ENCODE measurements at places on chromosomes 16 and 17.

DNA sequence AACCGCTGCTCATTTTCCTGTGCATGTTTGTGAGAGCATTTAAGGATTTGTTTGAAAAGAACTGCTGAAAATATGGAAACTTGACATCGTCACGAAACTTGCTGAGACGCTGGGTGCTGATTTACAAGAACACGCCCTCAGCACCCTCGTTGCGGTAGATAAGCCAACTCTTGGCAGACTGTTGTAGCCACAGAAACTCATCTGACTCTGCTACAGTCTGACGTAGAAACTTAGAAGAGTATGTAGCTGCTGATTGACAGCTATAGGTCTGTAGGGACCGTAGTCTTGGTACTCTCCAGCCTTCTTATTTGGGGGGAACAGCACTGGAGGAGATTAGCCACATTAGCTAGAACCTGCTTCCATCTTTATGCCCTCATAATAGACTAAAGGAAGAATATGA lies 36.1 kb upstream of the MYH2 start:
- H3K27ac ChIP-seq: no peak overlapping the region
- peaks cover 22% of the 10 kb centered on the region for H3K27me3 ChIP-seq
- peaks cover 22% of the 10 kb centered on the region for H3K4me1 ChIP-seq
- no peak for DNase-seq
- no peak overlapping the region for H3K4me3 ChIP-seq

GRCh38 chr16:61791464-61791863 lies 244.8 kb downstream of the CDH8 start:
- H3K27ac ChIP-seq: no peak overlapping the region
- no peaks in the 10 kb centered on the region for H3K27me3 ChIP-seq
- H3K4me1 ChIP-seq: no peaks in the 10 kb centered on the region
- no peak for DNase-seq
- H3K36me3 ChIP-seq: peaks cover 10% of the 10 kb centered on the region

GRCh38 chr17:64216338-64217248 lies 46.5 kb downstream of the TEX2 start:
- H3K27ac ChIP-seq: peak overlapping the region; percentile 53
- H3K36me3 ChIP-seq: peaks cover 32% of the 10 kb centered on the region
- no peak for DNase-seq
- H3K4me1 ChIP-seq: peaks cover 38% of the 10 kb centered on the region

DNA sequence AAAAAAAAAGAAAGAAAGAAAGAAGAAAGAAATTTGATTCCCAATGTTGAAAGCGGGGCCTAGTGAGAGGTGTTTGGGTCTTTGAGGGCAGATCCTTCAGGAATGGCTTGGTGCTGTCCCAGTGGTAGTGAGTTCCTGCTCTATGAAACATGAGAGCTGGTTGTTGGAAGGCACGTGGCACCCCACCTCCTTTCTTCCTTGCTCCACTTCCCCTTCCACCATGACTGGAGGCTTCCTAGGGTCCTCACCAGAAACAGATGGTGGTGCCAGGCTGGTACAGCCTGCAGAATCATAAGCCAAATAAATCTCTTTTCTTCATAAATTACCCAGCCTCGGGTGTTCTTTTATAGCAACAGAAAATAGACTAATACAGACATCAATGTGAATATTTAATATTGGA lies 147.3 kb upstream of the KCNJ18 start:
- H3K4me1 ChIP-seq: peaks cover 12% of the 10 kb centered on the region
- peaks cover 11% of the 10 kb centered on the region for H3K36me3 ChIP-seq
- H3K4me3 ChIP-seq: no peak overlapping the region
- no peak overlapping the region for H3K27ac ChIP-seq

- no peaks in the 10 kb centered on the region for H3K36me3 ChIP-seq
- H3K4me3 ChIP-seq: no peak overlapping the region
- no peak overlapping the region for H3K27ac ChIP-seq
Observed at GRCh38 chr16:56109205-56109604, 82.1 kb upstream of the GNAO1 start.

DNA sequence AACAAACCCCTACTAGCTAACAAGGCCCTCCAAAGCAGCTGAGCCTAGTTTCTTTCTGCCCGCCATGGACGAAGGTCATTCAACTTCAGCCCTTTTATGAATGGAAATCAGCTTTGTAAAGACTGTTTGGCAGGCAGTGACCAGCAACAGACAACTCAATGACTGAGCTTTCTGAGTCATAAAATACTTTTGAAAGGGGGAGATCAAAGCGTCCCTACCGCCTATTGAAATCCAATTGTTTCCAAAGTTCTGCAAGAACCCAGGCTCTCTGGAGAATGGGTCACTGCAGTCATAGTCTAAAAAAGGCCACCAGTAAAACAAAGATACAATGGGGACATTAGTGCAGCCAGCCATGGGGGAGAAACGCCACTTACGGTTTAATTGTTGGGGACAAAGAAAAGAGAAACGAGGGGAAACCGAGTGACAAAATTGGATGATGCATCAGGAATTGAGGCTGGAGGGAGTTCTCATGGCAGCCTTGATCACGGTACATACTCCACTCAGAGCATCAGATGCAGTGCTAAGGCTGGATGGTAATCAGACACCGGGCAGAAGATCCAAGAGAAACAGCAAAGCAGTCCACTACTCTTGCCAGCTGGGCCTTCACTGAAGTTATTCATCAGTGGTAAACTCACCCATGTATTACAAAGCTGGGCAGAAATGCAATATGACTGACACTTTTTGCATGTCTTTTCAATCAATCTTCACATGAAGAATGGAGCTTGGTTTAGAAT lies 9.8 kb downstream of the ADAMTS18 start:
- H3K27ac ChIP-seq: peak overlapping the region; percentile 38
- H3K27me3 ChIP-seq: peaks cover 10% of the 10 kb centered on the region
- no peak overlapping the region for H3K4me3 ChIP-seq
- peaks cover 29% of the 10 kb centered on the region for H3K4me1 ChIP-seq
- H3K36me3 ChIP-seq: peaks cover 10% of the 10 kb centered on the region

GRCh38 chr17:33508215-33508614 lies 215.1 kb upstream of the ASIC2 start:
- peaks cover 21% of the 10 kb centered on the region for H3K27me3 ChIP-seq
- DNase-seq: no peak
- no peaks in the 10 kb centered on the region for H3K36me3 ChIP-seq
- peaks cover 10% of the 10 kb centered on the region for H3K4me1 ChIP-seq
- no peak overlapping the region for H3K4me3 ChIP-seq

DNA sequence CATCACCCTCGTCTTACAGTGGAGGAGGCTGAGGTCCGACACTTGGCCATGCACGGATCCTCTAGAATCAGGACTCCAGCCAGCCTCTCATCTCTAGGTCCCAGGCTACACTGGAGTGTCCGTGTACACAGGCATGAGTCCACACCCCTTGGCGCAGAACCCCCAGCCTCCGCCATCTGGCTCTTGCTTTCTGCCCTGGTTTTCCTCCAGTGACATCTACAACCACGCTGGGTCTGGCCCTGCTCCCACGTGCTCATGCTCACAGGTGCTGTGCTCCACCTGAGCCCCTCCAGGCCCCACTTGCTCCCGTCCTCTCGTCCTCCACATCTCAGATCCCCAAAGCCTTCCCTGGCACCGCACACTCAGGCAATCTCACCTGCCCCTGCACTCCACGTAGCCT lies 260.8 kb downstream of the ENGASE start:
- H3K27ac ChIP-seq: no peak overlapping the region
- H3K4me3 ChIP-seq: no peak overlapping the region
- peaks cover 61% of the 10 kb centered on the region for H3K27me3 ChIP-seq
- H3K36me3 ChIP-seq: no peaks in the 10 kb centered on the region
- no peak for DNase-seq

DNA sequence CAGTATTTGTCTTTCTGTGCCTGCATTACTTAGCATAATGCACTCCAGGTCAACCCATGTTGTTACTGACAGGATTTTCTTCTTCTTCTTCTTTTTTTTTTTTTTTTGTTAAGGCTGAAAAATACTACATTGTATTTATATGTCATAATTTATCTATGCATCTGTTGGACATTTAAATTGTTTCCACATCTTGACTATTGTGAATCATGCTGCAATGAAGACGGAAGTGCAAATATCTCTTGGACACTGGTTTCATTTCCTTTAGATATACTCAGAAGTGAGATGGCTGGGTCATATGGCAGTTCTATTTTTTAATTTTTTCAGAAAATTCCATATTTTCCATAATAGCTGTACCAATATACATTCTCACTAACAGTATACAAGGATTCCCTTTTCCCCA lies 272.7 kb upstream of the PMFBP1 start:
- no peak for DNase-seq
- no peak overlapping the region for H3K27ac ChIP-seq
- peaks cover 35% of the 10 kb centered on the region for H3K36me3 ChIP-seq
- H3K27me3 ChIP-seq: no peaks in the 10 kb centered on the region
- H3K4me3 ChIP-seq: no peak overlapping the region
- H3K4me1 ChIP-seq: no peaks in the 10 kb centered on the region

DNA sequence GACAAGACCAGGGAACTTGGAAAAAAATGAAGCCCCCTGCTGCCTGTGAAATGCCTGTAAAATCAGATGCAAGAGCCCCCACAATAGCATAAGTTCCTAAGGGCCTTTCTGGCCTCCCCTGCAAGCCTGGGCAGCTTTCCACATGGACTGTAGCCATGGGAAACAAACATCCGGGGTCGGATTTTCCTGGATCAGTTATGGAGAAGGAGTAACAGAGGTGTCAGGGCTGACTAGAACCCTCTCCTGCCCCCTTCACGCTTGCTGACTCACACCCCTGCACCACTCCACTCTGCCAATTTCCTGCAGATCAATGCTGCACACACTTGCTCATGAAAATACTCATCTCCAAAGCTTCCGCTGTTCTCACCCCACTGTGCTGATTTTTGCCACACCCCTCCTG lies 258.6 kb downstream of the CBLN1 start:
- peak overlapping the region; percentile 27 for H3K27ac ChIP-seq
- H3K36me3 ChIP-seq: no peaks in the 10 kb centered on the region
- peaks cover 88% of the 10 kb centered on the region for H3K4me1 ChIP-seq
- peak overlapping the region; percentile 36 for H3K4me3 ChIP-seq
- H3K27me3 ChIP-seq: peaks cover 21% of the 10 kb centered on the region

DNA sequence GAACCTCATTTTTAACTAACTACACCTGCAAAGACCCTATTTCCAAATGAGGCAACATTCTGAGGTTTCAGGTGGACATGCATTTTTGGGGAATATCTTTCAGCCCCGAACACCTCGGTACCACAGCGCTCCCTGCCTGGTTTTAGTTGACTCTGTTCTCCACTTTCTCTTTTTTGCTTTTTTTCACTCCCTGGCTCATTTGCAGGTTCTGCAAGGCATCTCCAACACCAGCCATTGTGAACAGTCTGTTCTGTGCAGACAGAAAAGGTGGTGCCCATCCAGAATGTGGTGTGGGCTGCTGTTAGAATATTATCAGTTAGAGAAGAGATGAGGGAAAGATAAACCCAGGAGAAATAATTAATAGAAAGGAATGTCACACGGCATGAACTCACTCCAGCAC lies 32.5 kb upstream of the ZCCHC14 start:
- no peak for DNase-seq
- no peaks in the 10 kb centered on the region for H3K4me1 ChIP-seq
- H3K27ac ChIP-seq: no peak overlapping the region
- peaks cover 23% of the 10 kb centered on the region for H3K27me3 ChIP-seq

DNA sequence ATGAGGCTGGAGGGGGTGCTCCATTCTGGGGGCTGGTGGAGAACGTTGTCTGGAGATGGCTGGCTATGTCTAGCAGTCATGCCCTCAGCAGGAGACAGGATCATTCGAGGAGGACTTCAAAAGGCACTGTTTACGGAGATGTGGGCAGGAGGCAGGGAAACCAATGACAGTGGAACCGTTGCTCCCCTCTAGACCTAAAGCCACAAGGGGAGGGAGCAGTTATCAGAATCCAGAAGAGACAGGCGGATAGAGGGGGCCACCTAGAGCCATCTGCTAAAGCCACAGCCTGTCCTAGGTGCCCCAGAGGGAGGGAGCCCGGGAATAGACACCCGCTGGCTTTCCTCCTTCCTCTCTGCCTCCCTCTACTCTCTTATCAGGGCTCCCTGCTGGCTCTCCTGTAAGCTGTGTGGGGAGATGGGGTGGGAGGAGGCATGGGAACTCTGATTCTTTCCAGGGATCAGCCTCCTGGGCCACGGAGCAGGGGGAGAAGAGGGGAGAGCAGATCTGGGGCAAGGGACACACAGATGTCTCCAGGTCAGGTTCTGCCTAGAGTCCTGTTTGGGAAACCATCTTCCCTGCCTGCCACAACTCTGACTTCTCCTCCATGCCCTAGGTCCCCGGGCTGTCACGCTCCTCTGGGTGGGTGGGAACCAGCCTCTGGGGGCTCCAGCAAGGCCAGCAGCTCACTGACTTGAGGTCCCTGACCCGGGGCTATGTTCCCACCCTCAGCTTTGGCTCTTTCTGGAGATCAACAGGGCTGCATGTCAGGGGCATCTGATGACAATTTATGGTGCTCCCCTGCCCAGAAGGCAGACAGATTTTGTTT lies 42.3 kb downstream of the IRX3 start:
- H3K4me3 ChIP-seq: no peak overlapping the region
- peaks cover 3% of the 10 kb centered on the region for H3K27me3 ChIP-seq
- H3K27ac ChIP-seq: peak overlapping the region; percentile 36
- DNase-seq: peak; percentile 16
- peaks cover 59% of the 10 kb centered on the region for H3K4me1 ChIP-seq

DNA sequence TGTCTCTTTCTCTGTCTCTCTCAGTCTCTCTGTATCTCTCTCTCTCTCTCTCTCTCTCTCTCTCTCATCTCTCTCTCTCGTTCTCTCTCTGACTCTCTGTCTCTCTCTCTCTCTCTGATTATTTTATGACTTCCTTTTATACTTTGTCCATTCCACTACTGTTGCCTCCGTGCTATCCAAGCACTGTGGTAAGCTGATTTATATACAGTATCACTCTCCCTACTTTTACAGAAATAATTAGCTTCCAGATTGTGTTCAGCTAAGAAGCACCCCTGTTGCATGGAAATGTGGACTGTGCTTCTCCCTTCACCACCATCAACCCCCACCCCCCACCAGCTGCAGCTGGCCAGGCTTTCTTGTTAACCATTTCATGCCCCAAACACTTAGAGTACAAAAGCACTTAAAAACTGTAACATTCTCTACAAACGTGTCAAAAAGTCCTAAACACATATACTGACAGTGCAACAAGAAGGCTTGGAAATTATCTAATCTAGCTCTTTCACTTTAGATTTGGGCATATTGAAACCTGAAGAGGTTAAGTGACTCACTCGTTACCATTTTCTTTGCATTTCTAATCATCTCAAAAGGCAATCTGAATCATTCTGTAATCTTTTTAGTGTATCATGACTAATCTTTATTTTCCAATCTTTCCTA lies 11.6 kb upstream of the TMEM100 start:
- H3K27ac ChIP-seq: peak overlapping the region; percentile 80
- peak; percentile 20 for DNase-seq
- peak overlapping the region; percentile 41 for H3K4me3 ChIP-seq

- H3K27ac ChIP-seq: no peak overlapping the region
- peaks cover 34% of the 10 kb centered on the region for H3K4me1 ChIP-seq
- peaks cover 12% of the 10 kb centered on the region for H3K36me3 ChIP-seq
- peak overlapping the region; percentile 21 for H3K4me3 ChIP-seq
- peak; percentile 93 for DNase-seq
Observed at GRCh38 chr17:72539981-72540897, 419.4 kb downstream of the SOX9 start.

Measured in nephron progenitor cell (in vitro differentiated cells).